ENCODE measurements at places on chromosomes 4 and X.

DNA sequence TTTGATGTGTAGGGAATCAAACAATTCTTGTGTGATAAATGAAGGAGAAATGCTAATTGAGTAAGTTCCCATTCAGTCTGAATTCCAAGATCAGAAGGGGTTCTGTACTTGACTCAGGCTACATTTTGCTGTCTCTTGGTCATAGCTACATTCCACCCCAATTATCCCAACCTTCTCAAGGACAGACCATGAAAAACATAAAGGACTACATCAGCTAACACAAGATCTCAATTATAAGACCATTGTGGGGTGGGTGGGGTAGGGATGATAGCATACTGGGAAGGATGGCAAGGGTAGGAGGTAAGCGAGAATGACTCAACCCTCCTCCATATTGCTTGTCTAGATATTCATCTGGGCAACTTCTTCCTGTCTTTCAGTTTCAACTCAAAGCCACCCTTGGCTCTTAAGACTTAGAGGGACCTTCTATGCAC lies 87.4 kb upstream of the ETNPPL start:
- peak; percentile 43 for DNase-seq

DNA sequence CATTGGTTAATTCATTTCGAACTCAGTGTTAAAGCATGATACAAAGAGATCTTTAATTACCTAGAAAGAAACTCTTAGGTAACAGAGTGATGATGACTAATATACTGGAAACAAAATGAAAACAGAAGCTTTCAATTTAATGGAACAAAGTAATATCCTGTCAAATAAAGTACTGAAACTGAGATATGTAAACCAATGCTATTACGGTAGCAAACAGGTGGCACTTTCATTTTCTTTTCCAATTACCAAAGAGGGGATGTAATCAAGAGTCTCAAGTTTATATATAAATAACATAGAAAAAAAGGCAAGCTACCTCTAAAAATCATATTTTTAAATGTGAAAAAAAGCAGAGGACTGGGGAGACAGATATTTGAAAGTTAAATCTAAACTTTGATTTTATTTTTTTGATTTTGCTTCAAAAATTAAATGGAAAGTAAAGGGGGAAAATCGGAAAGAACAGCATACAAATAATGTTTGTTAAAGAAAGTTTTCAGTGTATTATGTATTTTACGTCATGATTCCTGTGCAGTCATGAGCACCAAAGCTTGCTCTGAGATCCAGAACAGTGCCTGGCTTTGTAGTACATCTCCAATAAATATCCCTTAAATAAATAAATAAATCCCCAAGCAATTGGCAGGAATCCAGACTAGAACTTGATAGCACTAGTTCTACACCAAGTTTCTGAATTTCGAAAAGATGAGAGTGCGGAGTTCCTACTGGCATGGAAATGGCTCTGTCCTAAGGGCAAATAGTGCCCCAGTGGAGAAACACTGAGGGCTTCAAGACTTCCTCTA lies 25.0 kb upstream of the RAPGEF2 start:
- DNase-seq, result peak; percentile 68

DNA sequence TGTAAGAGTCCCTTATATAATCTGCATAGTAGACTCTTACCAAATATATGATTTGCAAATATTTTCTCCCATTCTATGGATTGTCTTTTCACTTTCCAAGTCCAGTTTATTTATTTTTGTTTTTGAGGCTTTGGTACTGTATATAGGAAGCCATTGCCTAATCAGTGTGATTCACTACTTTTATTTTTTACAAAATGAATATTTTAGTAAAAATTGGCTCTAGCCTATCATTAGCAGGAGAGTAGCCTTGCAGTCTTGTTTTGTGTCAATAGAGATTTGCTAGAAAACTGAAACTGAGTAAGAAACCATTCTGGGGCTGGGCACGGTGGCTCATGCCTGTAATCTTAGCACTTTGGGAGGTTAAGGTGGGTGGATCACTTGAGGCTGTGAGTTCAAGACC lies 199.9 kb upstream of the MAB21L2 start:
- no peak for DNase-seq

DNA sequence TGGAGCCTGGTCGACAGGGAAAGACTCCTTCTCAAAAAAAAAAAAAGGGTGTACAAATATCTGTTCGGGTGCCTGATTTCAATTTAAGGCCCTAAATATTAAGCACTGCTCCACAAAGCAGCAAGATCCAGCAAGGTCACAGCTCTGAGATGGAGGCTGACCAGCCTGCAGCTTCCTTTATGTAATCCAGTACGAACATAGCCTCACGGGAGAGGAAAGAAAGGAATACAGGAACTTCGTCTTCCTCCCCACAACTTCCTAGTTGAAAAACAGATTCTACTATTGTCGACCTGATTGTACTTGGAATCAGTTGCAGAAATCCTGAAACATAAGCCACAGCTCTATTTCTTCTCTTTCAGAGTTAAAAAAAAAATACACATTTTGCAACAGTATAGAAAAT lies 53.5 kb upstream of the TBC1D9 start:
- DNase-seq, result no peak

GRCh38 chr4:149264093-149264733 lies 551.4 kb downstream of the IQCM start:
- peak; percentile 43 for DNase-seq
